ENCODE measurements at places on chromosomes 2 and 18.
A peak's percentile ranks its signal among the peaks of the same experiment; 100 is the strongest.

GRCh38 chr18:75211953-75212750 lies 1.6 kb downstream of the TSHZ1 start:
- DNase-seq, result no peak

GRCh38 chr2:23824777-23825212 lies 102.1 kb downstream of the ATAD2B start:
- DNase-seq, result peak; percentile 46

DNA sequence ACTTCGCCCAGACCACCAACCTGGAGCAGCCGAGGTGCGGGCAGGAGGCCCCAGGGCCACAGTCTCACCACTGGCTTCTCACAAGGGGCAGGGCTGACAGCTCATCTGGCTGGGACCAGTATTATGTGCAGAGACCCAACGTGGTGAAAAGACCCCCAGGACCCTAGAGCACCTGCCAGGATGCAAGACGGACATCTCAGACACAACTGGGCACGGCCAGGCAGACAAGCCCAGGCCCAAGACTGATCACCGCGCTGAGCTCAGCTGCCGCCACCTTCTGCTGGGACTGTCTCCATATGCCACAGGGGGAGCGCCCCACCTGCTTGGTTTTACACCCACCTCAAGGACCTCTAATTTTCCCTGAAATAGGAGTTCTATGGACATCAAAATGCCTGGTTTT lies 23.2 kb downstream of the HDAC4 start:
- no peak for DNase-seq

DNA sequence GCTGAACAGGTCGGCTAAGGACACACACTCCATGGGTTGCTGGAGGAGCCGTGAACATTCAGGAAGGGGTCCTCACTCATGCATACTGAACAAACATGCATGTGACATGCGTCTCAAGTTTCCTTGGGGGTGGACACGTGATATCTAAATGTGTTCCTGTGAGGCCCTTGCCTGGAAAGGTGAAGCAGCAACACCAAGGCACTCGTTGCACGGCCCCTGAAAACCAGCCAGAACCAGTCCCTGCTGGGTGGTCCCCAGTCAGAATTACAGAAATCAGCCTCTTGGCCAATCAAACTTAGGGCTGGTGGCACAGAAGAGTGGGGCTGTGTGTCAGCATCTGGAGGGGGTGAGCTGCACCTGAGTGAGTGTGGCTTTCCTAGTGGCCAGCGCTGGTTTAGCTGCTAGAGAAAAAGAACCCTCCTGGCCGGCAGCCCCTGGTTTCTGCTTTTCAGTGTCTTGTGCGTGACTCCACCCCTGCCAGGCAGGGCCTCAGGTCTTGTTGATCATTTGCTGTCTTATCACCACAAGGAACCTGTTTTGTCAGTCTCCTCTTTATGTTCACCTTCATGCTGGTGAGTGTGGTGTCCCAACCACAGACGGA lies 3.2 kb upstream of the AQP12B start:
- DNase-seq, result peak; percentile 6

GRCh38 chr2:214107726-214108125 lies 303.1 kb upstream of the VWC2L start:
- no peak for DNase-seq

DNA sequence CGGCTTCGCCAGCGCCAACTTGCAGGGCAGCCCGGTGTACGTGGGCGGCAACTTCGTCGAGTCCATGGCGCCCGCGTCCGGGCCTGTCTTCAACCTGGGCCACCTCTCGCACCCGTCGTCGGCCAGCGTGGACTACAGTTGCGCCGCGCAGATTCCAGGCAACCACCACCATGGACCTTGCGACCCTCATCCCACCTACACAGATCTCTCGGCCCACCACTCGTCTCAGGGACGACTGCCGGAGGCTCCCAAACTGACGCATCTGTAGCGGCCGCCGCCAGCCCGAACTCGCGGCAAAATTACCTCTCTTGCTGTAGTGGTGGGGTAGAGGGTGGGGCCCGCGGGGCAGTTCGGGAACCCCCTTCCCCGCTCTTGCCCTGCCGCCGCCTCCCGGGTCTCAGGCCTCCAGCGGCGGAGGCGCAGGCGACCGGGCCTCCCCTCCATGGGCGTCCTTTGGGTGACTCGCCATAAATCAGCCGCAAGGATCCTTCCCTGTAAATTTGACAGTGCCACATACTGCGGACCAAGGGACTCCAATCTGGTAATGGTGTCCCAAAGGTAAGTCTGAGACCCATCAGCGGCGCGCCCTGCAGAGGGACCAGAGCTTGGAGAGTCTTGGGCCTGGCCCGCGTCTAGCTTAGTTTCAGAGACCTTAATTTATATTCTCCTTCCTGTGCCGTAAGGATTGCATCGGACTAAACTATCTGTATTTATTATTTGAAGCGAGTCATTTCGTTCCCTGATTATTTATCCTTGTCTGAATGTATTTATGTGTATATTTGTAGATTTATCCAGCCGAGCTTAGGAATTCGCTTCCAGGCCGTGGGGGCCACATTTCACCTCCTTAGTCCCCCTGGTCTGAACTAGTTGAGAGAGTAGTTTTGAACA lies 15.1 kb downstream of the HOXD3 start:
- no peak for DNase-seq

DNA sequence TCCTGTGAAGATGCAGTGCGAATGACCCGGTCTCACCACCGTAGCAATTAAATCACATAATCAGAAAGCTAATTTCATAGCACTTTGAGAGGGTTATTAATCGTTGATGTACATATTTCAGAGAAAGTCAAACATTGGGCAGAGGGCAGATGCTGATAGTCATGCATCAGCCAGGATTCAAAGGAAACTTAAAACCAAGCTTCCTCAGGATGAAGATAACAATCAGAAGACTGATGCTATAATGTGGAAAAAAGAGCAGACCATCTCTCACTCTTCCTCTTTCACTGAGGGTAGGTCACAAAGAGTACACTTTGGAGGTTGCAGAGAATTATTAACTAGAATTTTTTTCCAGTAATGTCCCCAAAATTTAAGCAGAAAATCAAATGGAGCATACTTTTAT lies 1027.7 kb upstream of the ZEB2 start:
- no peak for DNase-seq

GRCh38 chr2:108621087-108621559 lies 86.9 kb downstream of the LIMS1 start:
- DNase-seq, result peak; percentile 95

GRCh38 chr18:57208047-57208446 lies 61.2 kb downstream of the BOD1L2 start:
- DNase-seq, result no peak

GRCh38 chr18:11154368-11154989 lies 5.1 kb upstream of the PIEZO2 start:
- DNase-seq, result peak; percentile 57

- DNase-seq, result no peak
These were observed 709.5 kb upstream of the ACVR2A start for GRCh38 chr2:147135376-147135775.

GRCh38 chr2:53561155-53561554 lies 206.4 kb upstream of the CHAC2 start:
- DNase-seq, result no peak
